ENCODE measurements at places on chromosomes 7 and 10. TPM values are rescaled to one million over a fixed set of nuclear protein-coding genes. Genes with fewer than 3 reads are reported as not detected.

DNA sequence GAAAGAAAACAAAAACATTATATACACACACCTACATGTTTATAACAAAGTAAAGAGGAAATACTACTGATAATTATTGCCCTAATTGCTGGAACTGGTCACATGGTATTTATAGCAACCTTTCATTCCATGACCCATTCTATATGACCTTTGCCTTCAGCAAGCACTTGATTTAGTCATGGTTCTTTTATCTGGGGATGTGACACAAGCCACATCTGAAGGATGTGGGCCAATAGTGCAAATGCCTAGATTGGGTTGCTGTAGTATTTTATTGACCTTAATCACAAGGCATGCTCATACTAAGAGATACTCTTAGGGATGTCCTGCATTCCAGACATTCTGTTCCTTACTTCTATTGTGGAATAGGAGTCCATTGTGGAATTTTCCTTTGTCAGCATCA, 723.5 kb upstream of the POM121L12 start:
- no peaks in the 10 kb centered on the region for H3K36me3 ChIP-seq
- no peaks in the 10 kb centered on the region for H3K4me1 ChIP-seq
- no peaks in the 10 kb centered on the region for H3K27me3 ChIP-seq
- no peak for DNase-seq

DNA sequence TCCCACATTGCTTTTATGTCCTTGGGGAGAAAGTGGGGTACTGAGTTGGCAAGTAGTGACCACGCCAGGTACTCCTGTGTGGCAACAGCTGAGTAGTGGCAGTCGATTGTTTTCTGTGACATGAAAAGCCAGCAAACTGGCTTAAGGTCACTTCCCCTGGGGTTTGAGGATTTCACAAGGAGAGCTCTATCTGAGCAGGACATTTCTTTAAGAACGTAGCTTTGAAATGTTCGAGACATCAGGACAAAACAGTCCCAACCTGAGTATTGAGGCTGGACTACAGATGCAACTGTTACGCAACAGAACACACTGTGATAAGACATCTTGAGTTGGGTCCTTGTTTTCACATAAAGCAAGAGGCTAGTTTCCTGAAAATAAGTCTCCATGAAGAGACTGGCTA, 146.7 kb upstream of the KLF14 start:
- H3K4me3 ChIP-seq = no peak overlapping the region
- peaks cover 7% of the 10 kb centered on the region for H3K4me1 ChIP-seq
- H3K27ac ChIP-seq = no peak overlapping the region
- no peak for DNase-seq

The HMX2 gene
- total RNA-seq = 0.15 TPM

The PDZD7 gene
- total RNA-seq = 0.42 TPM

The FAM237B gene
- not detected for total RNA-seq

The RFC2 gene
- 43.8 TPM for total RNA-seq
